Erythroblast (primary cell): ENCODE measurements at places on chromosomes 3 and 15.
A peak's percentile ranks its signal among the peaks of the same experiment; 100 is the strongest.

DNA sequence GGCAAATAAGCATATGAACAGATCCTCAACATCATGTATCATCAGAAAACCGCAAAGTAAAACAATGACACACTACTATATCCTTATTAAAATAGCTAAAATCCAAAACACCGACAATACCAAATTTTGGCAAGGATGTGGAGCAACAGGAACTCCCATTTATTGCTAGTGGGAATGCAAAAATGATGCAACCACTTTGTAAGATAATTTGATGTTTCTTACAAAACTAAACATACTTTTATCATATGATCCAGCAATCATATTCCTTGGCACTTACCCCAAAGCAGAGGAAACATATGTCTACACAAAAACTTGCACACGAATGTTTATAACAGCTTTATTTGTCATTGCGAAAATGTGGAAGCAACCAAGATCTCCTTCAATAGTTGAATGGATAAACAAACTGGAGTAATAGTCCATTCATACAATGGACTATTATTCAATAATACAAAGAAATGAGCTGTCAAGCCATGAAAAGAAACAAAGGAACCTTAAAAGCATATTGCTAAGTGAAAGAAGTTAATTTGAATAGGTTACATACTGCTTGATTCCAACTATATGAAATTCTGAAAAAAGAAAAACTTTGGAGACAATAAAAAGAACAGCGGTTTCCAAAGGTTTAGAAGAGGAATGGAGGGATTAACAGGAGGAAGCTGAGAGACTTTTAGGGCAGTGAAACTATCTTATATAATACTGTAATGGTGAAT is 172.0 kb downstream of the VPS13C start:
- no peak for DNase-seq

GRCh38 chr15:95559875-95560394 is 770.6 kb upstream of the NR2F2 start:
- DNase-seq: no peak

DNA sequence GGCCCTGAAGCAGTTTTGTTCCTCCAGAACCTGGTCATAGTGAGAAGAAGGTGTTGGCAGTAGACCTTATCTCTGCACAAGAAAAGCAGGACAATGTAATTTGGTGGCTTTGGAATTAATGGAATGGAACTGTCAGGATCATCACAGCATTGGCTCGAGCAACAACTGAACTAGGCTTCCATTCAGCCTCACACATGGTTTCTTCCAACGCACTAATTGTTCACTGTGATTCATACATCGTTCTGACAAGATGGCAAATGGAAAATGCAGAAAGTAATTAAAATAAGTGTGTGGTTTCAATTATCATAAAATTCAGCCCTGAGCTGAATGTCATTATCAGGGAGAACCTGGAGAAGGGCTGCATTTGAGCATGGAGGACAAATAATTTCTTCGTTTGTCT is 80.6 kb downstream of the MFSD1 start:
- no peak for DNase-seq

- DNase-seq: no peak
Observed at GRCh38 chr3:37806505-37807200, 55.0 kb upstream of the CTDSPL start.

- peak; percentile 65 for DNase-seq
Observed at GRCh38 chr3:172040078-172040980, 951 bp downstream of the FNDC3B start.

- DNase-seq: no peak
Observed at GRCh38 chr15:25793354-25794050, 69.6 kb downstream of the ATP10A start.

GRCh38 chr3:40055956-40056355 is 246.5 kb downstream of the MYRIP start:
- DNase-seq: no peak

- no peak for DNase-seq
Observed at GRCh38 chr15:89912145-89912673, 543 bp downstream of the ARPIN start.

DNA sequence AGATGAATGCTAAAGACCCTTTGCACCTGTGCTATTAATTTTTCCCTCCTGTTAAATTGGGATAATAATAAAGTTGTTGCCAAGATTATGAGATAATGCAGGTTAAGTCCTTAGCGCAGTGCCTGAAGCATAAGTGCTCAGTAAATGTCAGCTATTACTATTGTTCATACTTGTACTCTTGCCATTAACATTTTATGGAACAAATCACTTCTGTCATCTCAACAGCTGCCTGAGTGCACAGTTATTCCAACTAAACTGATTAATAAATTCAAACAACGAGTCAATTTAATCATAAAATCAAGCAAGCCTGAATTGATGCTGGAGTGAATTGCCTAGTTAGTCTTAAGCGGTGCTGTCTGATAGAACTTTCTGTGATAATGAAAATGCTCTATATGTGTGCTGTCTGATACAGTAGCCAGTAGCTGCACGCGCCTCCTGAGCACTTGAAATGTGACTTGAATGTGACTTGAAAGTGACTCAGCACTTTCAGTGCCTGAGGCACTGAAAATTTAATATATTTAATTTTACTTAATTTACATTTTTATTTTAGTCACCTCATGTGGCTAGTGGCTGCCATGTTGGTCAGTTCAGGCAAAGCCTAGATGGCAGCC is 198.7 kb upstream of the PFN2 start:
- peak; percentile 51 for DNase-seq

DNA sequence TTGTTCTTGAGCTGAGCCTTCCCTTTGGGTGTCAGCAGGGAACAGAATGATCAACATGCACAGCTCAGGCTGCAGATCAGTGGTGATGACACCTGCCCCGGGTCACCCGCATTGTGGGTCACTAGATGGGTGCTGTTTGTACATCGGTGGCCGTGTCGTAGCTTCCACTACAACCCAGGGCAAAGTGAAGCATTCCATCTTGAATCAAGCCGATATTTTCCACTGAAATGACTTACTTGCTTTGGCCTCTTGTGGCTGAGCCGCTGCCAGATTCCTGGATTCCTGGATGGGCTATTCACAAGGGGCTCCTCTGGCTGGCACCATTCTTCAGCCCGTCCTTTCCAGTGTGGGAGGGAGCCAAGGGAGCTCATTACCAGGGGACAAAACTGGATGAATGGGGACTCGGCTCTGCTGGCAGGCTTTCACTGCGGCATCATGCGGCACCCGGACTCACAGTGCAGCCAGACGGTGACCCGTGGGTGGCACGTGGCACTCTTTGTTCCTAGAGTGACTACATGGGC is 65.6 kb downstream of the SLCO3A1 start:
- no peak for DNase-seq

DNA sequence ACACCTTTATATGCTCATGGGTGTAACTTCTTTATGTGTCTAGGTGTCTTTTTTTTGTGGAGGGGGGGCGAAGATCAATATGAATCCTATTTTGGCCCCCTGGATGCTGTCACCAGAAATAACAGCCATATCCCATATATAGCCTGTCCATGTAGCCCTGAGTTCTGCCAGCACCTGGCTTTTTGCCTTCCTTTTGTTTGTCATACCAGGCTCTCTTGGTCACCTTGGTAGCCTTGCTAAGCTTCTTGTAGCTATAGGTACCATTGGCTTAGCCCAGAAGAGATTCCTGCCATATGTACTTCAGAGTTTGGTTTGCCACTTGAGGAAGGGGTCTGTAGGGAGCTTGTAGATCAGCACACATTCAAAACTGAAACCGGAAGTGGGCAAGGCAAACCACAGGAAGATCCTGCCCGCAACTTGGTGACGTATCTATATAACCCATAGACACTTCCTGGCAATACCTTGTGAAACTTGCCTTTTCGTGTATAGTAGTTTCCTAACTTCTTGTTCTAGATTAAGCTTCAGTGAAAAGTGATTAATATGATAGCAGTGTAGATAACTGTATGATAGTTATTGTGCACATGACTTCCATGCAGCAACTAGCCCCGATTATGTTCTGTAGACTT is 11.9 kb downstream of the RASA2 start:
- DNase-seq: peak; percentile 86

DNA sequence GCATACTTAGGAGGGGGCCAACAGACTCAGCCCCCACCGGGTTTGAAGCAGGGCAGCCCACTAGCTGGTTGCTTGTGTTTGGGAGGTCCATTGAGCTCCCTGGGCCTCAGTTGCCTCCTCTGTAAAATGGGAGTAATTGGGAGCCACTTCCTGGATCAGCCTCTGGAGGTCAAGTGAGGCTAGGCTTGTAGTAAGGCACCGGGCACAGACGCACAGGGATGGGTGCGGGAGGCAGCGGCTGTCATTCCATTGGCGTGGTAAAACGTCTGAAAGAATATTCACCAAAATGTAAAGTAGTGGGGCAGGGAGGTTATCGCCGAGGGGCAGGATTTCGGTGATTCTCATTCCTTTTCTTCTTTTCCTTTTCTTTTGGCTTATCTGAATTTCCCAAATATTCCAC is 64.6 kb downstream of the TLE3 start:
- no peak for DNase-seq

DNA sequence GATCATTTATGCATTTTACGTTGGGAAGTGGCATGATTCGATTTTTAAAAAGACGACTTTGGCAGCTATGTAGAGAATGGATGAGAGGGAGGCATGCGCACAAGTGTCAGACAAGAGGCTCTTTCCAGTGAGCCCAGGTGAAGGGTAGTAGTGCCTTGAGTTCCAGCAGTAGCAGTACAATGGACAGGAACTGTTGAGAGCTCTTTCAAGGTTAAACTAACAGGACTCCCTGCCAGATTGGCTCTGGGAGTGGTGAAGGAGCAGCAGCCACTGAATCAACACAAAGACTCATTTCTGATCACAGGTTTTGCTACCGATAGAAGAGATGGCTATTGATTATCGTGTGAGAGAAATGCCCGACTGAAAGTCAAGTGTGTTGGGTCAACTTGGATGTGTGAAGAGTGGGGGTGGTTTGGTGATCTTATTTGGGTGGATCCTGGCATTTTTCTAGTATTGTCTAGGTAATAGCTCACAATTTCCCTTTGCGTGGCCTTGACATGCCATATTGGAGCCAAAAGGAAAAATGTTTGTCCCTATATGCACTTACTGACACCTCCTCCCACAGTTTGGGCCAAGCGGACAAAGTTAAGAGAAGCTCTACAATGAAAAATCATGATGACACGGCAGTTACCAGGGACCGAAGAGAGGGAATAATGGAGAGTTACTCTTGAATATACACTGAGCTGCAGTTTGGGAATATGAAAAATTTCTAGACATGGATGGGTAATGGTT is 81.6 kb upstream of the MDFIC2 start:
- no peak for DNase-seq

DNA sequence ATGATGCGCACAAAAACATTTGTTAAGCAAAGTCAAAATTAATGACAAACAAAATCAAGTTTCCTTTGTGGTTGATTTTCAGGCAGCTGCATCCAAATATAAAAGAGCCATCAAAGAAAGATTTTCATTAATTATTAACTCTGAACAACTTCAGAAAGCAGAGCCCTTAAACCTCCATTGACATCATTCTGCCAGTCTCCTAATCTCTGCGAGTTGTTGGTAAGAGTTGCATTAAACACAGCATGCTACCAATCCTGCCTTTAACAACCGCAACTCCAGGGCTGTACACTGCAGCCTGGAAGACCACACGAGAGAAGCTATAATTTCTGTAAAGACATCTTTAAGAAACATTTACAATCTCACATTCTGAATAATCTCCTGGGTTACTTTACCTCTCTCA is 204.6 kb downstream of the NR2F2 start:
- DNase-seq: no peak

DNA sequence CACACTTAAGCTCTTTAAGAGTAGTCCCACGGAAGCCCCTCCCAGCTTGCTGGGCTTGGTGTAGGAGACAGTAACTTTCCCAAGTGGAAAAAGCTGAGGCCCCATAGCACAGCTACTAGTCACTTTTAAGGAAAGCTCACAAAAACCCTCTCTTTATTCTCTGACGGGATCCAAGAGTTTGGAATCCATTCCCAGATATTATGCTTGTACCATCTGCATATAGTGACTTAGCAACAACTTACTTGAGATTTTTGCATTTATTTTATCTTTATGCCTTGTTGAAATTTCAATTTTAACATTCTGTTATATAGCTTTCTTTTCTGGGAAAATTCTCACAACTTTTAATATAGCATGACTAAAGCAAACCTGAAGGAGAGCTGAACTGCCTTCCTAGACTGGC is 19.5 kb downstream of the GPR15 start:
- no peak for DNase-seq

DNA sequence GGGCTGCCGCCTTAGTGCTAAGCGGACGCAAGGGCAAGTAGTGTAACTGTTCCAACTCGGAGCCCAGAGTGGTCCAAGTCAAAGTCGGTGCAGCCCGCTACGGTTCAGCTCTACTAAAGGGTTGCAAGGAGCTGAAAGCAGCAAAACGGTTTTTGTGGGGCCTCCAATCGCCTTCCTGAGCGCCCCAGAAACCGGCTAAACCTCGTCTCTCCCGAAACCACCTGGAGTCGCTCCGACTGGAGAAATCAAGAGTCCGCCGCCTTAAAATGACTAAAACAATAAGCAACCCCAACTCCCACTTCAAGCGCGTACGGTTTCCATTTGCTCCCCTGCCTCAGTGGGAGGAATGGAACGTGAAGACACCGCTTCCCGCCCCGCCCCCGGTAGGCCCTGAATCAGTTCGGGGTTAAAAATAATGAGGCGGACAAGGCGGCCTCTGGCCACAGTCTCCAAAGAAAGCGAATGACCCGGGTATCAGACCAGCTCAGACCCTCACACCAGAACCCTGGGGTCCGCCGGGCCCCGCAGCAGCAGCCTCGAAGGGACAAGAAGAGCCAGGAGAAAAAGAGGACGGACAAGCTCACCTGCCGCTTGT is 401 bp downstream of the SEC11A start:
- DNase-seq: peak; percentile 67

GRCh38 chr3:79154865-79155264 is 612.9 kb downstream of the ROBO1 start:
- DNase-seq: no peak

- no peak for DNase-seq
Observed at GRCh38 chr15:73957276-73957675, 31.0 kb downstream of the LOXL1 start.

- no peak for DNase-seq
Observed at GRCh38 chr3:26316472-26316871, 306.1 kb upstream of the LRRC3B start.

DNA sequence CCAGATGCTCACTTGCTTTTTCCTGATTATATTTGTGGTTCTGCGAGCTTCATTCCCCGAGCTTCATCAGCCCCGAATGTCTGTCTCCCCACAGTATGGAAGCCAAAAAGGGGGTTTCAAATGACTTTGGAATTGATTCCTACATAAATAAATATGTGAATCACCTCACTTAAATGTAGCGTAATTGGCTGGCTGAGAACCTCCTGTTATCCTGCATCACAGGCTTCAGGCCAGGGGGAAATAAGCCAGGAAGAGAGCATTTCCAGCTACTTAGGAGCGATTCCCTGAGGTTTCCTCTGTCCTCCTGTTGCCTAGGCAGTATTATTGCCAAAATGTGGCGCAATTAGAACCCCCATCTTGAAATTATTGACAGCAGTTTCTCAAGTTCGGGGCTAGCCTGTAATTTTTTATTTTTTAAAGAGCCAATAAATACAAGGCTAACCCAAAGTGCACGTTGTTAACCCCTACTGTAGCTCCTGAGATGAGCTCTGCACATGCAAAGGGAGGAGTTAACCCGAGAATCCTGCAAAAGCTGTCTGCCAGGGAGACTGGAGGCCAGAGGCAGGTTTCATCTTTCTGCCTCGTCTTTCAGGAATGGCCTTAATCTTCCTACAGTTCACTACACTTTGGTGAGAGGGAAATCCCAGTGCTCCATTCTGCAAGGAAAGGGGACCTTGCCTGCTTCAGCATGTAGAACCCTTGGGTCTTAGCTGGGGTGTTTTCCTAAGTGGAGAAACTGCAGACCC is 148.2 kb downstream of the ADAMTS9 start:
- DNase-seq: no peak

GRCh38 chr15:64048781-64049460 is 2.6 kb upstream of the DAPK2 start:
- no peak for DNase-seq
